ENCODE measurements at places on chromosomes 3 and 15.

DNA sequence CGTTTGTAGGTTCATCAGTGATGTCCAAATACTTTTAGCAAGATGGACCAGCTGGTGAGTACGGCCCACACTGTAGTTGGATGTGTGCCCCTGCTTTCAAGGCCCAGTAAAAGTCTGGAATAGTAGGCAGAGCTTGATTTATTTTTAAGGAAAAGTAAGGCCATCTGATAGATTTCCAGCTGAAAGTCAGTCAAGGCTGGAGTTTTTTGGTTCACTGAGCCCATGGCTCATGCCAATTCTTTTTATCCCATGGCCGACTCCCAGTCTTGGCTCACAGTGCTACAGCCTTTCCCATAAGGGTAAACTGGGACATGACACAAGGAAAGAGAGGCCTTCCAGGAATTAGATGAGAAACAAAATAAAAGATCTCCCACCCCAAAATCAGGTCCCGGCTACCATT is 13.5 kb downstream of the CCDC80 start:
- peak; percentile 50 for DNase-seq

DNA sequence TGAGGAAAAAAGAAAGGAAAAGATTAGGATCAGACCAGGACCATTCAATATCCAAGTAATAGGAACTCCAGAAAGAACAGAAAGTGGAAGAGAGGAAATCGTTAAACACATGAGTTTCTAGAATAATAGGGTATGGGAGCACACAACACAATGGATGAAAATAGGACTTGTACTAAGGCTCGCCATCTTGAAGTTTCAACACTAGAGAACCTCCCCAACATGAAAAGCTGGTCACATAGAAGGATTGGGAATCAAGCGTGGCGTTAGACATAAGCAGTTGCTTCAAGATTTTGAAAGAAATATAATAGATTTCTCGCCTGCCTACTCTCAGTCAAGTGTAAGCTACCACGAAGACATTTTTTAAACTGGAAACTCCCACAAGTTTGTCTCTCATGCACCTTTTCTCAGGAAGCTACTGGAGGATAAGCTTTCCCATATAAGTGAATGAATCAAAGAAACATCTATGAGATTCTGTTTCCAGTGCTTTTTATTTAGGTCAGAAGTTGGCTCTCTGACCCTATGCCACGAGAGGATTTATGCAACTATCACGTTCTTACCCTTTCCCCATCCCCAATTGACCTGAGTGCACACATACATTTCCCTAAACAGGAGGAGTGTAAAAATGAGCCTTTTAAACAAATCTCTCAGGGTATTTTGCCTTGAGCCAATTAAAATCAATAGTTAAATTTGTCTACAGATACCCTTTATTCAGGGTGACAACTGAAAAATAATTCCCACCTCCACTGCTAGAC is 45.2 kb downstream of the GHSR start:
- DNase-seq = no peak

GRCh38 chr3:190617185-190617584 is 103.3 kb downstream of the IL1RAP start:
- DNase-seq = peak; percentile 30

- DNase-seq = no peak
Measured at GRCh38 chr15:70063980-70064379, 33.7 kb downstream of the TLE3 start.

All from left hindlimb (tissue), 1 donor.